SW480 (cell line): ENCODE measurements at places on chromosomes 7 and 10.
A peak's percentile ranks its signal among the peaks of the same experiment; 100 is the strongest.

- DNase-seq, result no peak
Measured at GRCh38 chr10:10886861-10887531, 130.7 kb upstream of the CELF2 start.

DNA sequence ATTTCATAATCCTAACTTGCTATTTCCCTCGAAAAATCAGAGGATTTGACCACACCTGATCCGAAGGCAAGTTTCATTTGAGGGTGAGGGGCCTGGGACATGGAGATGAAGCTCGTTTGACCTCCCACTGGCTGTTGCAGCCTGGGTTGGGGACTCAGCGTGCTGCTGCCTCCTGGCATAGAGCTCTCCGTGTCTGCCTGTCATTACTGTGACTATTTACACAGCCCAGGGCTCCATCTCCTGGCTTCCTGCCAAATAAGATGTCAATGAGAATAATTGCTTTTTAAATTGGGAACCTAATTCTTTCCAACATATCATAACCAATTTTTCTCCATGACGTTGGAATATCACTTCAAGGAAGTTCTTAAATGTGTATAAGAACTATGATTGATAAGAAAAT is 139.3 kb upstream of the COBL start:
- DNase-seq, result peak; percentile 30

- DNase-seq, result no peak
Measured at GRCh38 chr10:56068040-56068439, 293.0 kb downstream of the ZWINT start.

DNA sequence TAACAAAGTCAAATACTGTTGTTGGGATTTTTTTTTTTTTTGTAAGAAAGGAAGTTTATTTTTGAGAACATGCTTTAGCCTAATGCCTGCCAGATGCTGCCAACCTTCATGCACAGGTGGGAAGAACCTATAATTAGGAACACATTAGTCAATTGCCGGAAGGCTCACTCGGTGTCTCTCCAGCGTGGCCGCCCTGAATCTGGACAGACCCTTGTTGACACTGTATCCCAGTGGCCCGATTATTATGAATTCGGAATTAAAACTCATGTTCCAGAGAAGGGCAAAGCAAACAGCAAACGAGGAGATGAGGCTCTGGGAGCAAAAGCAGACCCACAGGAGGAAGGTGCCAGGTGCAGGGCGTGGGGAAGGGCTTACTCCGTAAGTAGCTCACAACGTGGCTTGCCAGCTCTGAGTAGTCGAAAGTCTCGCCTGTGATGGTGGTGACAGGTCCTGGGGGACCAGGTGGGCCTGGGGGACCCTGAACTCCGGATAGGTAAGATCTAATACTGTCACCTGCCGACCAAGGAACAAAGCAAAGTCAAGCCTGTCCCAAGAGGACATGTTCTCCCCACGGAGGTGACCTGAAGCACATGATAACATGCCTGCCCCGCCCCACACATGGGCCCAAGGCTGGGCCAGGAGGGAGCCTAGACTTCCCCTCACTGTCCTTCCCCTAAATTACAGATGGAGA is 48.3 kb downstream of the COL17A1 start:
- no peak for DNase-seq

DNA sequence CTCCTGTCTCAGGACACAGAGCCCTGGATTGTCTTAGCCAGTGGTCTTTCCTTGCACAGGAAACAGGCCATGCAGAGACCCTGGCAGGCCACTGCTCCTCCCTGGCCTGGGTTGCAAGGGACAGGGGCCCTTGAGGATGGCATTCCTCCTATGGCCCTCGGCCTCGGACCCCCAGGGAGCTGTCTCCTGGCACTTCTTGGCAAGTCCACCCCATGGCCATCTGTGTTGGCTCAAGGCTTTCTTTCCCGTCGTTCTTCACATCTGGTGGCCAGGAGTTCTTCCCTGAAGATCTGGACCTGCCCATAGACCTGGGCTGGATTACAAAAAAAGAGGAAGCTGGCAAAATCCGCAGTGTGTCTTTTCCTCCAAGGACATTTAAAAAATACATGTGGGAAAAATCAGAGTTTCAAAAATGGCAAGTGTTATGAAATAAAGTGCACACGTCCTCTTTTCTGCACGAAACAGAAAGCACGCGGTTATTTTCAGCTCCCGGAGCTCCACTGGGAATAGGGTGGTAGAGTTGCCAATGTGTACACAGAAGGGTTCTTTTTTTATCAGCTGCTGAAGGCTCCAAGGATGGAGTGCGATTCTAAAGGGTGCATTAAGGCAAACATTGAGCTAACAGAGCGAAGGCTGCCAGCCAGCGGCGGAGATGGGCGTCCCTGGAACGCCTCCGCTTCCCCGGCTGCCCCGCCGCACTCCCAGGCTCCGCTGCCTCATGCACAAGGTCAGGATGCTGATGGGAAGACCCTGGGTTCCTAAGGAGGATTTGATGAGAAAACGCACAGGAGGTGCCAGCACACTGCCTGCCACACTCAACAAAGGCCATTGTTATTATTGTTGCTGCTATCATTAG is 62.8 kb upstream of the FAM20C start:
- no peak for DNase-seq

DNA sequence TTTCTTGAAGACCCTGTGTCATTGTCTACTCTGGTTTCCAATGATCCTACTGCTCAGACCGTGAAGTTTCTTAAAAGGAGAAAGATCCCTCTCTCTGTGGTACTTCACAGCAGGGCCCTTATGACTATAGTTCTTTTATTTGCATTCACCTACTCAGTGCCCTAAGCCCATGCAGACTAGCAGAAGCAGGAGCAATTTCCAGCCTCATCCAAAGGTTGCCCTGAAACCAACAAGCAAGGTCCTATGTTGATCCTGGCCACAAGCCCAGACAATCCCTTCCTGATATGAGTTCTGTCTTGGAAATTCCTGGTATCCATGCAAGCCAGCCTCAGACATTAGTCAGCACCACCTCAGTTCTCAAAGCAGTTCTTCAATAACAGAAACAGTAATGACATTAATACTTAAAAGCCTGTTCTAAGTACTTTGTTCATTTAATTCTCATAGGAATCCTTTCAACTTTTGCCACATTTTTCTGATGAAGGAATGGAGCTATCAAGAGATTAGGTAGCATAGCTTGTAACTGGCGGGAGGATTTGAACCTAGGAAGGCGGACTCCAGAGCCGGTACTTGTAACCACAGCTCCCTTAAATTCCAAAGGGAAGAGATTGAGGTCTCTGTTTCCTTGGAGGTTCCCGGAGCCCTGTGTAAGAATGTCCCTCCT is 58.1 kb upstream of the ST8SIA6 start:
- DNase-seq, result peak; percentile 27

DNA sequence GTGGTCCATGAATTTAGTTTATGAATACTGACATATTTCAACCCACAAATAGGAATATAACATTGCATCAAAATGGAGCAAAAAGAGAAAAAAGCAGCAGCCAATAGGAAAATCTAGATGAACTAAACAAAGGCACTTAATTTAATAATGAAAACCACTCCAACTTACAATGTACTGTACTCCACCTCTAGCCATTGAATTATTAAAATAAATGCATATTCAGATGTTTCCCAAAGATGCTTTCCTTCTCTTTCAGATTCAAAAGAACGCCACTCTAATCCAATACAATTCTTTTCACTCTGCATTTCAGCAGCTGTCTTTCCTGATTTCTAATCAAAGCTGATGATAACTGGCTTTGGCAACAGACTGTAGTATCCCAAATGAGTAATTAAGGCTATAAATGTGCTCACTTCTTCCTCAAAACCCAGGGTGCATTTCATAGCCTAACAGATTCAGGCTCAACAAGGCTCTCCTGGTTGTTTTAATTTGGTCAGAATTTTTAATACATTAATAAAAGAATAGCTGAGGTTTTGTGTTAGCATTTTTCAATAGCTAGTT is 577.1 kb downstream of the PARD3 start:
- DNase-seq, result no peak

DNA sequence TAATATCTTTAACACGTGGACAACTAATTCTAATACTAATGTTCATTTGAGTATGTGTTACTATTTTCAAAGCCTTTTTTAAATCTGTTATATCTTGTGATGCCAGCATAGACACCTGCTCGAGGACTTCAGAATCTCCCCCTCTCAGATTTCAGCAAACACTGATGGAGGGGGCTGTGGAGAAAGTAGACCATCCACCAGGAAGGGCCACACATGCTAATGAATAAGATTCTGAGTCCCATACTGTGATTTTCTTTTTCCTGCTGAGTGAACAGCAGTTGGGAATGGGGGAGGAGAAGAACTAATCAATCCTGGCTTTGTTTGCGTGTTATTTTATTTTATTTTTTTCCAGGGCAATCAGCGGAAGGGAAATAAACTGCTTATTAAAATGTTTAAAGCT is 157.9 kb upstream of the CSTF2T start:
- no peak for DNase-seq

GRCh38 chr7:2936891-2937580 is 92.9 kb upstream of the GNA12 start:
- DNase-seq, result no peak

DNA sequence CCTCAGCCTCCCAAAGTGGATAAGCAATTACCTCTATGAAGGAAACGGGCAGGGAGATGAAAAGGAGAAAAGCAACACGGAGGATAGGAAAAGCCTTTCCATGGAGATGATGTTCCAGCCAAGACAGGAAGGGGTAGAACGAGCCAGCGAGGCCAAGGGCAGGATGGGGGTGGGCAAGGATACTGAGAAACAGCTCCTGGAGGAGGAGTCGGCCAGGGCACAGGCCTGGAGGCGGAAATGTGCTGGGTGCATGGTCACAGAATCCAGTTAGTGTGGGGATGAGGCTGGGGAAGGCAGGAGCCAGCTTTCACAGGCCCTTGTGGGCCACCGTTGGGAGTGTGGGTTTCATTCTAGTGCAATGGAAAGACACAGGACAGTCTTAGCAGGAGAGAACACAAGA is 162.6 kb downstream of the JAZF1 start:
- no peak for DNase-seq

DNA sequence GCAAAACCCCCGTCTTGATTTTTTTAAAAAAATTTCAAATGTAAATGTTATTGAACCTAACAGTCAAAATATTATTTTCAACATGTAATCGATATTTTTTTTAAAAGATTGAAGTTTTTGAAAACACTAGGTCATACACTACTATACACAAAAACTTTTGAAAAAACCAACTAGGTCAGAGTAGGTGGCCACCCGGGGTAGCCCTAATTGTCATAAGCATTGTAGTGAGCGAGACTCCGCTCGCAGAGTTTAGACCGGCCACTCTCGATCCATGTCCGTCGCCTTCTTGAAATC is 417 bp downstream of the RFC2 start:
- DNase-seq, result peak; percentile 30

DNA sequence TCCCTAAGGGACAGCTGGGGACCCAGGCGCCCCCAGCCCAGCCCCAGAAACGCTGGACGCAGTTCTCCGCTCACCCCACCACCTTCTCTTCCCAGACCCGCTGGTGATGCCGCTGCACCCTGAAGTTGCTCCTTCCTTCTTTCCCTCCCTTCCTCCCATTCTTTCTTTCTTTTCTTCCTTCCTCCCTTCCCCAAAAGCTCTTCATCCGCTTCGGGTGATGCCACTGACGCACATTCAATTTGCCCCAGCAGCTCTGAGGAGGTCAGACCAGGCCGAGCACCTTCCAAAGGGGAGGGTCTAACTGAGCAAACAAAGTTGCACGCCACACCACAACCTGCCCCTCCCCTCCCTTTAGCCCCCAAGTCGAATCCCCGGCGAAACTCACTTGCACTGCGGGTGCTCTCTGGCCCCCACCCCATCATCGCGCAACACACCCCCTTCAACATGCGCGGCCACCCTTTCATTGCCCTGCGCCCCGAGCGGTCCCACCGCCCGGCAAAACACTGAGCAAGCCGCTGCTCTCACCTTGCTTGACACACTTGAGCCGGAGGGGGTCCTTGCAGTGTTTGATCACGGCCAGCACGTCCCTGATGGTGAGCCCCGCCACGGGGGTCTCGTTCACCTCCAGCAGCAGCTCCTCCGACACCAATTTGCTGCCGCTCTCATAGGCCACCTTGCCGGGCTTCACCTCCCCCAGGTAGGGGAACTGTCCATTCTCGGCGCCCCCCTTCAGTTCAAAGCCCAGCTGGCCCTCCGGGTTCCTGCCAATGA is 787 bp downstream of the MAGI2 start:
- DNase-seq, result no peak

DNA sequence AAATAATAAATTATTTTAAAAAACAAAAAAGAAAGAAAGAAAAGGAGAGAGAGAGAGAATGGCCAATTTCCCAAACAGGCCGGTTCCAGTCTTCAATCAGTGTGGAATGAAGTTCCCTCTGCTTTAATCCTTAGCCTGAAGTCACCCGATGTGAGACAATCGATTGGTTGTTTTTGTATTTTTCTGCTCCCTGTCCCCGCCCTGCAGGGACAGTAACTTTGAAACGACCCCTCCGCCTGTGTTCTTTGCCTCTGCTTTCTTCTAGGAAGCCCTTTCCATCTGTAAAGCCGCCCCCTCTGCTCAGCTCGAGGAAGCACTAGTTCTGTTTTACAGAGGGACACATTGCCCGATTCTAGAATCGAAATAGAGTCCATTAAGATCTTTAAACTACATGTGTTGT is 33.4 kb downstream of the FOXL3 start:
- no peak for DNase-seq

DNA sequence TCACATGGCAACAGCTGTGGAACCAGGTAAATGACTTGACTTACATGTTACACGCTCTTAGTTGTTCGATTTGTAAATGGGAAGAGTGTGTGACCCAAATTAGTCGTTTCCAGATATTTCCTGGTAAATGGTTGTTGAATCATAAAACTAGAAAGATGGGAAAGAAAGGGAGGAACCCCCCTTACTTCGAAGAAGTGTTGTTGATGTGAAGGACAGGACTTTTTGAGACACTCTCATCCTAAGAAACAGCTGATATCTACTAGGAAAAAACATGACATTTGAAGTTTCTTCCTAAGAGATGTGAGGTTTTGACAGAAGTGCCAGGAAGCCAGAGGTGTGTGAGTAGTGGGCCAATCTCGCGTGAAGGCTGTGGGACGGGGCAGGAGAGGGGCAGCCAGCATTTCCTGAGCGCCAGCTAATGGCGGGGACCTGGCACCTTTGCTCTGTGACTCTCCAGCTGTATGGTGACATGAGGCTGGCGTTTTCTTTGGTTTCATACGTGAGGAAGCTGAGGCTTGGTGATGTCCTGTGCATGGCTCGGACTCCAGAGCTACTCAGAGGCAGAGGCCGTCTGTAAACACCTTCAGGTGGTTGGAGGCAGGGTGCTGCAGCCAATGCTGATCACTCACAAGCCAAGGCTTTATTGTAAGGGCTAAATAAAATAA is 53.7 kb downstream of the IKZF1 start:
- no peak for DNase-seq

DNA sequence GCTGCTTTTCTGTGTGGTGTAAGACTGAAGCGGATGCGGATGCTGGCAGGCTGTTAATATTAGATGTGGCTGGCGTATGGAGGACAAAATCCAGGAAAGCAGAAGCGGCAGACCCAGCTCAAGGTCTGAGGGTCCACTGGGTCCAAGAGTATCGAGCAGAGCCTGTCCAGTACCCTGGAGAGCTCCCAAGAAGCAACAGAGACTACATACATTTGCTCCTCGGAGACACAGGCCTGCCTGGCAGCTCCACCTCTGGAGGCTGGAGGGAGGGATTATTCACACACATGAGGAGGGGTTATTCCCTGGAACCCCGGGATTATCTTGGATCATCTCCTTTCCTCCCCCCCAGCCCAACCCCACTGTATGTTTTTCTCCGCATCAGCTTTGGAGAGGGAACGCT is 31.3 kb upstream of the LOXL4 start:
- DNase-seq, result no peak
